ENCODE measurements at places on chromosomes 12 and 14.

- no peak for DNase-seq
These were observed 47.5 kb downstream of the MRPL42 start for GRCh38 chr12:93514853-93515252.

DNA sequence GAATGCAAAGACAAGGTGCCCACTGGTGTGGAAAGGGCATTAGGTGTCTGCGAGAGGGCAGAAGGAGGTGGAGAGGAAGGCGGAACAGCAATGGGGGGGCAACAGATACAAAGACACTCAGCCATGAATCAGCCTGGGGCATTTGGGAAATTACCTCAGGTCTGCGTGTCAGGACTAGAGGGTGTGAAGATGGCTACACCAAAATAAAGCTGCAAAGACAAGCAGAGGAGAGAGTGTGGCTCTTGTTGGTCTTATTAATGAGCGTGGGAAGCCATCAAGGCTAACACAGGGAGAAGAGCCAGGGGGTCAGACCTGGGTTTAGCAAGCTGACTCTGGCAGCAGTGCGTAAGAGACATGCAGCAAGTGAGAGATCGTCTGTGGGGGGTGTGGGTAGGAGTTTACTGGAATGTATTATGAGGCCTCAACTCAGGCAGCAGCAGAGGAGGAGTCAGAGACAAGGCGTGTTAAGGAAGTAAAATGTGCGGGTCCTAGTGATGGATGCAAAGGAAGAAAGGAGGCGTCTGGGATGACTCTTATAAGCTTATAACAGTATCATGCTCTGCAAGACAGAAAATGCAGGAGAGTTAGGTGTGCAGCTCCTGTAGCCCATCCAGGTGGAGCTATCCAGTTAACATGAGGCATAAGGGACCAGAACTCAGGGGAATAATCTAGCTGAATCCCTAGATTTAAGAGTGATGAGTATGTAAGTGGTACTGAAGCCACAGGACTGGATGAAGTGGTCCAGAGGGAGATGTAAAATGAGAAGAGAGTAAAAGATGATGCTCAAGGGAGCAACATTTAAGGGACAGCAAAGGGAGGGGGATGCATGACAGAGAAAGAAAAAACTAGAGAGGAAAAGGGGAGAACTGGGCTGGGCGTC, 50.4 kb downstream of the KCNK10 start:
- no peak for DNase-seq

- DNase-seq: no peak
These were observed 21.4 kb upstream of the ANKRD9 start for GRCh38 chr14:102530828-102531478.

DNA sequence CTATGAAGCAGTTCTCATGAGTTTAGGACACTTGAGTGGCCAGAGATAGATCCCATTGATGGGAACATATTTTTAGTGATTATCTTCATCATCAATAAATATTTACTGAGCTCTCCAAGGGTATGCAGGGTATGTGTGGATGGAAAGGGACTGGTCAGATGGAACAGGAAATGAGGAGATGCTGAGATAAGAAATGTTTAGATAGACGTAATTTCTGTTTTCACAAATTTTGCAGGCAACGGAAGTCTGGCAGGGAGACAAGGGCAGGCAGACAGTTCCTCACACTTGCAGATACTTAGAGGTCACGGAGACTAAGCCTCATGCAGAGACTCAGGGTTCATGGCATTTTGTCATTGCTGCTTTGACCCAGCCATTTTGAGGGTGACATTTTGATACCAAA, 24.3 kb downstream of the BCL2L14 start:
- DNase-seq: no peak

DNA sequence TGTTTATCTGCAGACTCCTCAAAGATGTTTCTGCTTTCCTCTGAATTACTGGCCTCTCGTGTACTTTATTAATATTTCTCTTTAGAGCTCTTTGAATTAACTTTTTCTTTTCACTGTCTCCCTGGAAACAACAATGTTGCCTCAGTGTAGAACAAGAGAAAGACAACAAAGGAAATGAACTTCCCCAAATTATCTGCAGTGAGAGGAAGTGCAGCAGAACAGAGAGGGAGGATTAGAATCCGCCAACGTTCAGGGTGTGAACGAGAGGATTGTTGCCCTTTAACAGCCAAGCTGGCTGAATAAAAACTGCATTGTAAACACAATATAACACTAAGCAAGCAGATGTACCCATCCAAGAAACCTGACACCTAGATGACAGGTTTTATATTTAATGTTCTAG, 375.9 kb downstream of the GALC start:
- DNase-seq: no peak

GRCh38 chr12:63961543-63961942, 117.0 kb downstream of the SRGAP1 start:
- no peak for DNase-seq

DNA sequence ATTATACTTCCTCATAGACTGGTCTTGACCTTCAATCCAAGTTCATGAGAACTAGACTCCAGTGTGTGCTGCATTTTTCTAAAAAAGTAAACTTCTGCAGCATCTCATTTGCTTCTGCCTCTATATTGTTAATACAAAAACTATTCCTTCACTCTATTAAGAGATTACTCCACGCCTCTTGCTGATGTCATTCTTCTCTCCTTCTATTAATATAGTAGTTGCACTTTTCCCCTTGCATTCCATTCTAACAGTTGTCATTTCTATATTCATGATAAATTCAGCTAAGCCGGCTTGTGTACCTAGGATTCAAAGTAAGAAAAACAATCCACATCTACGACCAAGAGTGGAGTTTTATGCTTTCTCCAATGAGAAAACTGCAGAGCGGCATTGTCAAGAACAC, 480.4 kb upstream of the NOVA1 start:
- no peak for DNase-seq

GRCh38 chr14:72864712-72865365, 29.1 kb downstream of the DPF3 start:
- no peak for DNase-seq

GRCh38 chr12:125552295-125552694, 487.1 kb downstream of the AACS start:
- no peak for DNase-seq

All from activated T-helper 2 cell treated with anti-CD3 and anti-CD28 coated beads, Interferon-gamma antibody, Interleukin-2, Interleukin-4, amounts not matched to agents 10 μg/mL and 5 μg/mL and 100 μg/mL, durations not matched to agents 14 hours and 24 hours and 36 hours (primary cell).